ENCODE measurements at places on chromosomes 16 and 17.

DNA sequence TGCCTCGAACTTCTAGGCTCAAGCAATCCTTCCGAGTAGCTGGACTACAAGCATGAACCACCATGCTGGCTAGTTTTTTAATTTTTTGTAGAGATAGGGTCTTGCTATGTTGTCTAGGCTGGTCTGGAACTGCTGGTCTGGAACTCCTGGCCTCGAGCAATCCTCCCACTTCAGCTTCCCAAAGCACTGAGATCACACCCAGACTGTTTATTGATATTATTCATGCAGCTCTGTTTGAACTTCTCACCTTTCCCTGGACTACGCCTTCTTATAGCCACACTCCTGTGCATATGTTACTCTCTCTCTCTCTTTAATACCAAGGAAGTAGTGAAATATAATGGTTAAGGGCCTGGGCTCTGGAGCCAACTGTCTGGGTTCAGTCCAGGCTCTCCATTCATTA lies 4.6 kb downstream of the COG7 start:
- DNase-seq: no peak

- DNase-seq: no peak
Measured at GRCh38 chr17:50893183-50893993, 27.2 kb upstream of the TOB1 start.

DNA sequence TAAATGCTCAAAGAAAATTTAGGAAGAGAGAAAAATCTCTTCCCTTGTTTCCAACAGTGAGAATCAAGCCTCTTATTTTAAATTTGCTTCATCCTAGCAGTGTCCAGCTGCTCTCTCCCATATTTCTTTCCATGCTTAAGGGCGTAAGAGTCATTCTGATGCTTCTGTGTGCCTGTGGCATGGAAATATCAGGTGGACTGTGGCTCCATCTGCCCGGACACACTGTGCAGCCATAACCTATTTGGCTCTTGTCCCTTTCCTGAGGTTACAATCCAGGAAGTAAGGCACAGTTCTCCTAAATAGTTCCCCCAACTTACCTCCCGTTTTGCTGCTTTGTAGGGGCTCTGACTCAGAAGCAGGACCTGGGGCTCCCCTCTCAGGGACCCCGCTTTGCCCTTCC lies 6.3 kb upstream of the KRT222 start:
- no peak for DNase-seq

- DNase-seq: no peak
Measured at GRCh38 chr17:81493198-81494038, 19.2 kb downstream of the ACTG1 start.

GRCh38 chr16:77066896-77067496 lies 124.0 kb upstream of the MON1B start:
- DNase-seq: no peak

GRCh38 chr17:37405955-37406634 lies 541 bp downstream of the ACACA start:
- DNase-seq: no peak

DNA sequence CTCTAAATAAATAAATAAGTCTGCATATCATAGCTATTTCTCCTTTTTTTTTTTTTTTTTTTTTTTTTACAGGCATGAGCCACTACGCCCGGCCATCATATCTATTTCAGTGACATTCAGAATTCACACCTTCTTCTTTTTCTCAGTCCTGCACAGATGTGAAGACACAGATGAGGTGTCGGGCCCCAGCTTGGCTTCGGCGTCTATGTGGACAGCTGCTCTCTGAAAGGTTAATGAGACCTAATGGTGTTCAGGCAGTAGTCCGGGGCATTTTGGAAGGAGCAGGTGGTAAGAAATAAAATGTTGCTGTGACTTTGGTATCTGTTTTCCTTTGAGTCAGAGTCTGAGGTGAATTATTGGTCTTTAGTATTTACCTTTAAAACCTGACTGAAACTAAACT lies 23.6 kb downstream of the TANGO6 start:
- no peak for DNase-seq

- no peak for DNase-seq
Measured at GRCh38 chr16:48491517-48491916, 106.3 kb upstream of the SIAH1 start.

GRCh38 chr17:29617481-29618271 lies 5.0 kb downstream of the CORO6 start:
- DNase-seq: peak; percentile 89

- no peak for DNase-seq
Measured at GRCh38 chr17:29559640-29560039, 7.2 kb downstream of the ABHD15 start.

DNA sequence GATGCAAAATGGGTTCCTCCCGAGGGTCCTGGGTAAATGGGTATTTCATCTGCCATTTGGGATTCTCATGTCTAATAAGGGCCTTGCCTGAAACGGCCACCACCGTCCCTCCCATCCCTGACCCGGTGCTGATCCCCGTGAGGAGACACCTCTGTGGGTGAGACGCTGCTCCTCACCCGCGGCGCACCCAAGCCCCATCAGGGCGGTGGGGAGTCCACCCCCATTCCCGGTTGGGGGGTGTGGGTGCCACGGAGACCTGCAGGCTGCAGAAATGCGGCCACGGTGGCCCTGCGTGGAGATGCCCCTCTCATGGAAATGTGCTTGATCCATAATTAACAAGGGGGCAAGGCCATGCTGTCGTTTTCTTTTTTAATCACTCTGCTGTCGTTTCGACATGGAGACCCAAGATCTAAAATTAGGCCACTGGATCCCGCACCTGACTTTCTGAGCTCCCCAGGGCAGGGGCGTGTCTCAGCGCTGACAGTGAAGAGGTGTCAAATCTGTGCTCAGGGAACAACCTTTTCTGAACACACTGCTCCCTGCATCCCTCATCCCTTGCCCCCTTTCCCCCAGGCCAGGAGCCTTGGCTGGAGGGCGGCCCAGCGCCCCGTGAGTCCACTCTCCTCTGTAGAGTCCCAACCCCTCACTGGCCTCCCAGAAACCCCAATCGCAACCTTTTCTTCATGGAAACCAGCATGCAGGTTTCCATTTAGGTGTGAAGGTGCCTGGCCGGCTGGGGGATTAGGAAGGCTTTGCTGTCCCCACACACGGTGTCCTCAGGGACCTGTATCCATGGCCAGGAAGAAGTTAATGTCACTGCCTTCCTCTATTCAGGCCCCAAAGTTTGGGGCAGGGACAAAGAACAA lies 38.9 kb downstream of the PEMT start:
- DNase-seq: no peak

GRCh38 chr17:3647769-3648555 lies 11.4 kb downstream of the CTNS start:
- DNase-seq: peak; percentile 15

DNA sequence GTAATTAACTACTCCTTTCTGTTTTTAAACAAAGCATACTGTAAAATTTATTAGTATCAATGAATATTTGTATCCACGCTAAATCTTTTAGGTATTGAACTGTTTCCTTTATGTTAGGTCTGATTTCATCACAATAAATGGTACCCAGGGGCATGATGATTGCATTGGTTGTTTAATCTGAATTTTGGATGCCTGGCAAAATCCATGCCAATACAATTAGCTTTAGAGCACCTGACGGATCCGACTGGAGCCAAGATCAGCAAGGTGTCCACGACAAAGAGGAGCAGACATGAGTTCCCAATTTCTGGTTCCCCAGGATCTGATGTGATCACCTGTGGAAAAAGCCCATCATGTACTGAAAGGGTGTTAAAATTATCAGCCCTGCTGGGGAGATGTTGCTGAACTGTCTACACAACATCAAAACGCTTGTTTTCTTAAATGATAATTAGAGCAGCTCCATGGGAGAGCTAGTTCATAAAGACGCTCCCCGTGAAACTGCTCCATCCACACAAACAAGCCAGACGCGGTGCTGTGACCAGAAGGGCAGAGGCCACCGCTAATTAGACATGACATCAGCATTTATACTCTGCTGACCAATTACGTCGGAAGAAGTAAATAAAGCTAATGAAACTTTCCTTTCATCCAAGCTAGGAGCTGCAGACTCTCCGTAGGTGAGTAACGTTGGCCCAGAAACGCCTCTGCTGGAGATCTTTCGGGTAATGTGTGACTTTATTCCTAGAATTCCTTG lies 151.7 kb downstream of the CPPED1 start:
- DNase-seq: no peak

- DNase-seq: no peak
Measured at GRCh38 chr17:62591333-62591732, 36.1 kb upstream of the MRC2 start.

DNA sequence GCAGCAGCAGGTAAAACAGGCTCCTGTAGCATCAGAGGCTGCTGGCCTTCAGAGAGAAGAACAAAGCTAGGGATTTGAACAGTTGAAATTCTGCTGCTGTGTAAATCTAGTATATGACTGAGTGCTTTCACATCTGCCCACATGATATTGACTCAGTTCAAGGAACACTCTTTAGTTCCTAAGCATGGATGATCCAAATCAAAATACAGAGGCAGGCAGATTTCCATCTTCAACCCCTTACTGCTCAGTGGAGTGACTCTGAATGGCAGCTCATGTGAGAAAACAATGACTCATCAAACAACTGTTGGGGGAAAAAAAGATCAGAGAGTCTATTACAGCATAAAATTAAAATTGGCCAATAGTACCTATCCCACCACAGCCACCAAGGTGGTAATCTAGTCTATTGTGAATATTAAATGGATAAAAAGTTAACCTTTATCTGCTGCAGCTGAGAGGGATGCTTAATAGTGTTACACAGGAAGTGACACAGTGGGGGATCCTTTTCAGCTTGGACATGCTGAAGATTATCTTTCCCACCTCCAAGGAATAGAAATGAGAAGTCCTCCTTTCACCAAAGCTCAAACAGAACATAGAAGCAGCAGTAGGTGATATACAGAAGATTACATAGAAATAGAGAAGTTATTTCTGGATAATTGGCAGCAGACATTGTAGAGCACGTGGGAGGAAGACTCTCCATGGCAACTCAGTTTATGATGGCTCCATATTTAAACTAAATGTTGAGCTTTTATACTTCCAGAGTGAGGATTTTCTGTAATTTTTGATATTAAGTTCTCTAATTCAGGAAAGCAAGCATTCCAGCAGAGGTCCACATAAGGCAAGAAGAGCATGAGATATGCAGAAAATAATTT lies 239.7 kb upstream of the ERCC4 start:
- DNase-seq: no peak

DNA sequence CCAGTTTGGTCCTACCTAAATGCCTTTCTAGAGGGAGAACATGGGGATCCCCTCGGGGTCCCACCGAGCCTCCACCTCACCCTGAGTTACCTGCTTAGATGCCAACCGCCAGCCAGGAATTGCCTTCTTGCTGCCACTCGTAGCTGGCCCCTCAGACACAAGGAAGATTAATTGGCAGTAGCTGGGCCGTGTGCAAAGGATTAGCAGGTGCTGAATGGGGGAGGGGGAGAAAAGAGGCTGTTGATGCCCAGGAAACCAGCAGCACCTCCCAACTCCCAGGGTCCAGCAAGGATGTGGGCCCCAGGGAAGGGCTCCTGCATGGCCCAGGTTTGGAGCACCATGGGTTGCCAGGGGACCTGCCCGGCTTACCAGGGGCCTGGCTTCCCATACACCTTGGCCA lies at the start of gene CNGB1:
Gene CNGB1 (minus strand): TSS at position 159 of the 400 bp plus-strand sequence. CDS start 3,842 bp downstream, outside the sequence.
- DNase-seq: no peak

- DNase-seq: peak; percentile 42
Measured at GRCh38 chr17:48295362-48296288, 134.4 kb downstream of the SKAP1 start.

- no peak for DNase-seq
Measured at GRCh38 chr16:19835968-19836421, 48.7 kb downstream of the GPRC5B start.

GRCh38 chr17:63275318-63275970 lies 170.7 kb downstream of the CYB561 start:
- peak; percentile 5 for DNase-seq

DNA sequence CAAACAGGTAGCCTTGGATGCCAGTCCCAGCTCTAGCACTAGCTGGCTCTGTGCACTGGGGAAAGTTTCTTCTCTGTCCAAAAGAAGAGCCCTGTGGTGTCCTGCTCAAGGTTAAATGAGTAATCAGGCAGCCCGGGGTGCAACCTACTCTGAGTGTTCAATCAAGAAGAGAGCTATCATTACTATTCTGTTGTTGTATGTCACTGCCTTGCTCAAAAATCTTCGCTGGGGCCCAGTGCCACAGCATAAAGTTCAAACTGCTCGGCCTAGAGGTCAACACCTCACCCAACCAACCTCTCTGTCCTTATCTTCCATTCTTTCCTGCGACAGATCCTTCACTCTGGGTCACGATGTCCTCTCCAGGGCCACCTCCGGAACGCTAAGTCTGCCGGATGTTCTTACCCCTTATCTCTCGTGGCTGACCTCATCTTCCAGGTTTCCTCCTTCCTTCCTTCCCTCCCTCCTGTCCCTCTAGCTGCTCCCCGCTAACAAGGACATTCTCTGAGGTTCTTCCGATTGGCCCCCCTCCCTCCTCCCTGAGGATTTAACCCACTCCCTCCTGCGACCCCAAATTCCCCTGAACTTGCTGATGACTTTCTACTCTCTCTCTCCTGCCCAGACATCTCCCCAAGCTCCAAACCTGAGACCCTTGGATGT lies 4.4 kb downstream of the FDXR start:
- no peak for DNase-seq

DNA sequence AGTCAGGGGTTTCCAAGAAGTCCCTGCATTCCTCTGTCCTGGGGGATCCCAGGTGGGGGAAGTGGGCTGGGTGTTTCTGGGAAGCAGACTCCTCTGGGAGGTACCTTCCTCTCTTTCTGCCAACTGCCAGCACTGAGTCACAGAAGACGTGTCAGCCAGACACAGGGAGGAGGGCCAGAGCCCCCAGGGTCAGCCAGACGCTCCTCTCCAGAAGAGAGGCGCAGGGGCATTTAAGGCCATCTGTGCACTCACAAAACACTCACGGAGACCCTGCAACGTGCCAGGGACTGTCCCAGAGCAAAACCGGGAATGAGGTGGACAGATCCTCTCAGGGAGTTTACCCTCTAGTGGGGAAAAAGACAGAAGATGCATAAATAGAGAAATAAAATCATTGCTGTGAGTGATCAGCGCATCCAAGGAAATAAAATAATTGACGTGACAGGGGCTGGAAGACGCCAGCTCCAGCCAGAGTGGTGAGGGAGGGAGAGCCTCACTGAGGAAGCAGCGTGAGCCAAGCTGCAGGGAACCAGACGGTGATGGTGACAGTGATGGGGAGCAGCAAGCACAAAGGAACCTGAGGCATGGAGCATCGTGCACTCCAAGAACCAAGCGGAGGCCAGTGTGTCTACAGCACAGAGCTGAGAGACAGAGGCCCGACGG lies 105.4 kb downstream of the ZNF423 start:
- DNase-seq: no peak

GRCh38 chr17:62628831-62629555 lies 1.5 kb downstream of the MRC2 start:
- no peak for DNase-seq

- DNase-seq: no peak
Measured at GRCh38 chr17:56023851-56024250, 129.4 kb upstream of the ANKFN1 start.

DNA sequence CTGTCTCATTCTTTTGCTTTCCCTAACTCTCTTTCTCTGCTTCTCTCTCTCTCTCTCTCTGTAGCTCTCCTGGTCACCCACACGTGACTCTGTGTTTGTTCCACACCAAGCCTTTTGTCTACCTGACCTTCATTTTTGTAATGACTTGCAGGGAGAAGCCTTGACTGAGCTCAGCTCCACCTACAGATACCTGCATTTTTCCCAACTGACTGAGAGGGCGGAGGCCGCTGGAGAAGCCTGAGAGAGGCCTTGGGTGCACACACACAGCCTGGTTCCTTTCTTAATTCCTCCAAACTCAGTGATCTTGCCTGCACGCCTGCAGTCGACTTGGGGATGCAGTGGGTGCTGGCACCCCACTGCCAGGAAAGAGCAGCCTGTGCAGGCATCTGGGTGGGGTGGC lies 68.8 kb downstream of the LYRM1 start:
- DNase-seq: no peak
